ENCODE measurements at places on chromosomes 6 and 20. TPM values are rescaled to one million over a fixed set of nuclear protein-coding genes. Genes with fewer than 3 reads are reported as not detected.
A peak's percentile ranks its signal among the peaks of the same experiment; 100 is the strongest.

PPIL6 gene
- total RNA-seq = 2.5 TPM

FOXF2 gene
- total RNA-seq = not detected

TCF21 gene
- 3.3 TPM for total RNA-seq

- DNase-seq = peak; percentile 23
These were observed 7.9 kb downstream of the PTK6 start for GRCh38 chr20:63529180-63529860.

DNA sequence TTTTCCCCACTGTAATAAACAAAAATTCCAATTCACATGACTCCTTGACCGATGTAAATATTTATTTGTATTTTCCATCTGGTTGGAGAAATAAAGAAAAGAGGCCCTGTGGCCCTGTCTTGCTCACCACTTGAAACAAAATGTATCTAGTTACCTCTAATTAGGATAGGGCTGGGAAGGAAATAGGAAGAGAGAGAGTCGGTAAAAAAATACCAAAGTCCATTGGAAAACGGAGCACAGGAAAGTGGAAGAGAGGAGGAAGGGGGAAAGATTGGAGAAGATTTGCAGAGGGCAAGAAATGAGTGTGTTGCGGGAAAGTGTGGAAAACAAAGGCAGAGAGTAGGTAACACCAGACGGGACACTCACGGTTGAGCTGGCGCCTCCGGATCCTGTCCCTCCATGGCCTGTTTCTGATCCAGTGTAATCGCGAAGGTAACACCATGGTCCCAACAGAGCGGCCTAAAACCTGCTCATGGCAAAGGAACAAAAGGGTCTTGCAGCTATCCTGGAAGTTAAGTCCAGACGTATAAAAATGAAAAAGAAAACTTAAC lies 105.8 kb upstream of the RIPOR2 start:
- DNase-seq = no peak

DNA sequence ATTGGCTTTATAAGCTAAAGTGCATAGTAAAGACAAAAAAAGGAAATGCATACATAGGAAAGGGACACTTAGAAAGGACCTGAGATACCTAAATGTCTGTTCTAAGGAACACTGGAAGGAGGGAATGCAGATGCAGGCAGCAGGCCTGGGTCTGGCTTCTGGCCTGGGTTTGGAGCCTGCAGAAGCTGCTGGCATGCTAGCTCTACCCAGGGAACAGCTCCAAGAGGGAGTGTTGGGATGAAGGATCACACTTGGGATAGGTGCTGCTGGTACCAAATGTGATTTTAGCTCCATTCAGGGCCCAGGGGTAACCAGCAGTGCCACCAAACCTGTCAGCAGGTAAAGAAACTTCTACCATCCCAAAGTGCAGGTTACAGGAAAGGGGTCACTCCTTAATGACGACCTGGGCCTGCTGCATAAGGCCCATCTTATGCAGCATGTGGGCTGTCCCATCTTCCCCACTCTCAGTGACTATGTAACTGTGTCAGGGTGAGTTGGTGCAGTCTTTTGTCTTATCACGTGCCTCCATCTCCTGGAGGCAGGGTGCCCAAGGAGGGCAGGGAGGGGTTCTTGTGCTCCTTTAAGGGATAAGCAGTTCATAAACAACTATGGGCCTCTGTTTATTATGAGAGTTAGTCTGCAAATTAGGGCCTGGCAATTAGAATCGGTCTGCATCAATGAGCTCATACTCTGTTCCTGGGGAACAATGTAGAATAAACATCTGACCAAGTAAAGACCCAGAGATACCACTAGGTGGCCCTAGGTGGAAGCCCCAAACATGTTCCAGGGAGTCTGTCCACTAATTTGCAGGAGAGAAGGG lies 26.9 kb downstream of the DDX27 start:
- peak; percentile 50 for DNase-seq

GRCh38 chr20:47691625-47692024 lies 93.7 kb downstream of the SULF2 start:
- DNase-seq = no peak

DNA sequence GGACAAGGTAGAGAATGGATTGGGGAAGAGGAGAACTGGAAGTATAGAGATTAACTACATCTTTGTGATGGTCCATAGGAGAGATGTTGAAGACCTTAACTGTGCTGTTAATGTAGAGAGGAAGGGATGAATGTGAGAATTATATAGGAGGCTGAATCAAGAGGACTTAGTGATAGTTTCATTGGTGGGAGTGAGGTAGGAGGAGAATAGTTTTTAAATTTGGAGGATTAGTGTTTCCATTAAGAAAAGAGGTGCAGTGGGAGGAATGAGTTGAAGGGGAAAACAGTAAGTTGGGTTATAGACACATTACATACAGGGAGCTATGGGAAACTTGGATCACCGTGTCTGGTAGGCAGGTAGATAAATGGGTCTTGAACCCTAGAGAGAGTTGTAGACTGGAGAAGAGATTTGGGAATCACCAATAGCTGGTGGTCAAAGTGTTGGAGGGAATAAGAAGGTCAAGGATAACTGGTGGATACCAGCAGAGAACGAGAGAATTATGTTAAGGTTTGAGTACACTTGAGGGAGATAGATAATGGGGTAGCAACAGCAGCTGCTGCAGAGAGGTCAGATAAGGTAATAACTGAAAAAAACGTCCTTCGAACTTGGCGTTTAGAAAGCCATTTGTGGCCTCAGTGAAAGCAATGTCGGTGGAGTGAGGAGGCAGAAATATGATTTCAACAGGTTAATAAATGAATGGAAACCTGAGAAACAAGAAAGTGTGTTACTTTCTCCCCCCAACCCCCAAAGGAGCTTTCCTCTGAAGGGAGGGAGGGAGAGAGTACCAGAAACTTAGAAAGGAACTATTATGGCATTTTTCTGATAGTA lies 3.1 kb downstream of the C6orf89 start:
- no peak for DNase-seq

GRCh38 chr20:48131581-48131980 lies 346.3 kb upstream of the SULF2 start:
- no peak for DNase-seq

DNA sequence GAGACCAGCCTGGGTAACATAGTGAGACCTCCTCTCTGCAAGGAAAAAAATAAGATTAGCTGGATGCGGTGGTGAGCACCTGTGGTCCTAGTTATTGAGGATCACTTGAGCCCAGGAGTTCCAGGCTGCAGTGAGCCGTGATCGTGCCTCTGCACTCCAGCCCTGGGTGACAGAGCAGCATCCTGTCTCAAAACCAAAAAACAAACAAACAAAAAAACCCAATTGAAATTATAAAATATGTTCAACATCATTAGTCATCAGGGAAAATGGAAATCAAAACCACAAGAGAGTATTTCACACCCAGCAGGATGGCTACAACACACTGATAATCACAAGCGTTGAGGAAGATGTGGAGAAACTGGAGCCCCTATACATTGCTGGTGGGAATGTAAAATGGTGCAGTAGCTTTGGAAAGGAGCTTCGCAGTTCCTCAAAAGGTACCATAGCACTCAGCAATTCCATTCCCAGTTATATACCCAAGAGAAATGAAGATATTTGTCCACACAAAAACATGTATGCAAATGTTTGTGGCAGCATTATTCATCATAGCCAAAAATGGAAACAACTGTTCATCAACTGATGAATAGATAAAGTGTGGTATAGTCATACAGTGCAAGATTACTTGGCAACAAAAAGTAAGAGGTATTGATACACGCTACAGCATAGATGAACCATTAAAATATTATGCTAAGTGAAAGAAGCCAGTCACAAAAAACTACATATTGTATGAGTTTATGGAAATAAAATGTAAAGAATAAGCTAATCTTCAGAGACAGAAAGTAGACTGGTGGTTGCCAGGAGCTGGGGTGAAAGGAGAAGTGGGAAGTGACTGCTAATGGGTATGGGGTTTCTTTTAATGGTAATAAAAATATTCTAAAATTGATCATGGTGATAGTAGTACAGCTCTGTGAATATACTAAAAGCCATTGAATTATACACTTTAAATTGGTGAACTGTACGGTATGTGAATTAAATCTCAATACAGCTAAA lies 38.7 kb upstream of the RIPOR2 start:
- no peak for DNase-seq

- no peak for DNase-seq
These were observed 372.7 kb downstream of the ADGRB3 start for GRCh38 chr6:69007781-69008180.

DNA sequence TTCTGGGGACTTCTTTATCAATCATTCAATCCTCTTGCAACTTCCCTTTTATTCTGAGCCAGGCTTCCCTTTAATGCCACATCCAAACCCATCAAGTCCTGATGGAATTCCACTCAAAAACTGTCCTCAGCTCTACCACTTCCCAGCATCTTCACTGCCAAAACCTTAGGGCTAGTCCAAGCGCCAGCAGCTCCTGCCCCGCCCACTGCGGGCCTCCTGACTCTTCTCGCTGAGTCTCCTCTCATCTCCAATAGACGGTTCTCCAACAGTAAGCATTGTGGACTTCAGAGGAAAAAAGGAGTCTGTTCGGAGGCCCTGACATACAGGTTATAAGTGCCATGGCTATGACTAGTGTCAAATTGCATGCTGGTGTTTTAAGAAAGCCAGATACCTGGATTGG lies 38.7 kb upstream of the CNKSR3 start:
- no peak for DNase-seq

GRCh38 chr6:46949632-46950280 lies 28.0 kb upstream of the ADGRF5 start:
- DNase-seq = peak; percentile 73

- DNase-seq = no peak
These were observed 534.5 kb downstream of the MAFB start for GRCh38 chr20:40154514-40154913.

DNA sequence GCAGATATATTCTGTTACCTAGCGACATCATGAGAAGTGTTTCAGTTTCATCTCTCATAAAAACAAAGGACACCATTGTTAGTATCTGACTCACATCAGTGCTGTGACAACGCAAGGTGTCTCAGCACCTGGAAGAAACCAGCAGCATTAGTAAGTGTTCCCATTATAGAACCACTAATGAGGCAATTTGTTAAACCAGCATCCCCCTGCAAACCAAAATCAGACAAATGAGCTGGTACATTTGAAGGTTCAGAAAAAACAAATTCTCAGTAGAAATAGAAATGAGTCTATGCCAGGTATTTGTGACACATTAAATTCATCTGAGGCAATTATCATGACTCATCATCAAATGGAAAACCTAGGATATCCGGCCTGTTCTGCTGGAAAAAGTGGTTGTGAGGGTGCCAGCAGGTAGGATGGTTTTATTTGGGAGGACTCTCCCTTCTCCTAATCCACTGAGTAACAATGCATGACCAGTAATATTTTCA lies 151.7 kb downstream of the TMEM200A start:
- DNase-seq = no peak

DNA sequence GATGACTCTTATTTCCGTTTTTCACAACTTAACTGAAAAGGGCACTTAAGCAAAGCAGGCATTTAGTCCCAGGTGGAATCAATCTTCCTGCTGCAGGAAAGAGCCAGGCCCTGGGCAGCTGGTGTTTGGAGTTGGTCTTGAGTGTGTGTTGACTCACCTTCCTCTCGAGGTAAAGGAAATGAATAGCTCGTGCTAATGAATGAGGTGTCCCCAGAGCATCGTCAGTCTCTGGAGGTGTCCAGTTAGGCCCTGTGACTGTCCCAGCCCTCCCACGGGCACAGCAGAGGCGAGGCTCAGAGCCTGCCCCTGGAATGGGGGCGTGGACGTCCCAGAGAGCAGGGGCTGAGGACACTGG lies 277.7 kb downstream of the NRN1 start:
- DNase-seq = no peak

GRCh38 chr20:5164645-5165625 lies 38.1 kb downstream of the CDS2 start:
- DNase-seq = no peak

Data from left ventricle myocardium superior (tissue), 1 donor.